ENCODE measurements at places on chromosomes 1 and 21.

- DNase-seq = peak; percentile 90
Measured at GRCh38 chr1:27568300-27569087, 35.5 kb downstream of the AHDC1 start.

GRCh38 chr1:85576642-85577418, 3.7 kb upstream of the CCN1 start:
- peak; percentile 96 for DNase-seq

GRCh38 chr1:7482077-7482476, 289.0 kb upstream of the VAMP3 start:
- no peak for DNase-seq

- DNase-seq = no peak
Measured at GRCh38 chr1:179384027-179384426, 18.3 kb downstream of the AXDND1 start.

DNA sequence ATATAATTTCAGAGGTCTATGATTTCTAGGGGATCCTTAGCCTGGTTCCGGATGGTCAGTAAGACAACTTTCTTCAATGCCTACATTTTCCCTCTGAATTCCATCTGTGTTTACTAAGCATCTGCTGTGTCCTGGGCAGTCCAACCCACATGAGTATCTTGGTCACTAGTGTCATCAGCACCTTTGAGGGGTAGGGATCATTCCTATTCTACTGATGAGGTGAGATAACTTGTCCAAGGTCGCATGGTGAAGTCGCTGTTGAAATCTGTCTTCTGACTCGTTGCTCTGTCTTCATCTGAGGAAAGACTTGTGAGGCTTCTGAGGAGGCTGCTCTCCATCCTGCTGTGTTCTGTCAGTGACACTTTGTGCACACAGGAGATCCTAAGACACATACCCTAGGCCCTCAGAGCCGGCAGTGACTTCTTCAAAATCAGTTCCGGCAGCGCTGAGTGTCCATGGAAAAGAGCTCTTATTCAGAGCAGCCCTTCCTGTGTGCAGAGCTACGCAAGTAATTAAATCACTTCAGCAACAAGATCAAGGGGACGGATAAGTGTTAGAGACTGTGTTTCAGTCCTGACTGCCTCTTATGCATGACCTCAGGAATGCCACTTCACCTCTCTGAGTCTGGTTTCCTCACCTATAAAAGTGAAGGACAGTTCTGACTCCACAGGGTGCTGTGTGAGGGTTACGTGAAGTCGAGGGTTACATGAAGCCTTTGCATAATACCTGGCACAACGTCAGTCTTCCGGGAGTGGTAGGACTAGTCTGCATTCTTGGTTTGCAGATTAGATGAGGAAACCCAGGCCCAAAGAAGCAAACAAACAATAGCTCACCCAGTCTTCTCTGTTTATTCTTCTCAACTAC, 28.4 kb downstream of the AK2 start:
- peak; percentile 24 for DNase-seq

DNA sequence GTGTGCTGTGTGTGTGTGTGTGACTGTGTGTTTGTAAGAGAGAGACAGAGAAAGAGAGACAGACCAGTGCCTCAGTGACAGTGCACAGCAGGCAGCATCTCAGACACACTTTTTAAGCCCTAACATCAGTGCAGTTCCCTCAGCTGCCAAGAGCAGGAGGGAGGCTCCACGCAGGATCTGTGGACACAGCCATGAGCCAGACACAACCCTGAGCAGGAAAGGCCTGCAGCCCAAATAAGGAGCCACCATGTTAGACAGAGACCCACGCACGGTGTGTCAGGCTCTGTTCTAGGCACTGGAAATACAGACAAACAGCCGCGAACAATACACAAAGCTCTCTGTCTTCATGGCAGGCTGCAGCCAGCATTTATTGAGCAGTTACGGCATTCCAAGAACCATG, 445.5 kb downstream of the MATN1 start:
- DNase-seq = no peak

All from GM23248 (cell line).